ENCODE measurements at places on chromosomes 5 and 9.

DNA sequence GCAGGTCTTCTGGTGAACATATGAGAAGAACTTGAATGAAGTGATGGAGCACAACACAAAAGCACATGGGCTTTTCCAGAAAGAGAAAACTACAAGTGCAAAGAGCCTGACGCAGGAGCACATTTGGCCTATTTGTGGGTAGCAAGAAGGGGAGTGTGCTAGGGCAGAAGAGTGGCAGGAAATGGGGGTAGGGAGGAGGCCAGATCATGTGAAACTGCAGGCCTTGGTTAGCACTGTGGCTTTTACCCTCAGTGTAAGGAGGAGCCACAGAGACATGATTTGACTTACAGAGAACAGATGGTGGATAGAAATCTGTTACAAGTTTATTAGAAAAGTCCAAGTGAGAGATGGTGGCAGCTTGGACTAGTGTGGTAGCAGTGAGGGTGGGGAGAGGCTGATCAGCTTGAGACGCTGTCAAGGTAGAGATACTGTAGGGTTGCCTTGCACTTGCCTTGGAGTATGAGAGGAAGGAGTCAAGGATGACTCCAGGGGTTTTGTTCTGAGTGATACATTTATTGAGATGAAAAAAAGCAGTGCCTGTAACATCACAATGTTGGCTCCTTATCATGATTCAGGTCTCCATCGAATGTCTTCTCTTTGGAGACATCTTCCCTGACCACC lies 126.7 kb downstream of the PPP2R2B start:
- DNase-seq = no peak

DNA sequence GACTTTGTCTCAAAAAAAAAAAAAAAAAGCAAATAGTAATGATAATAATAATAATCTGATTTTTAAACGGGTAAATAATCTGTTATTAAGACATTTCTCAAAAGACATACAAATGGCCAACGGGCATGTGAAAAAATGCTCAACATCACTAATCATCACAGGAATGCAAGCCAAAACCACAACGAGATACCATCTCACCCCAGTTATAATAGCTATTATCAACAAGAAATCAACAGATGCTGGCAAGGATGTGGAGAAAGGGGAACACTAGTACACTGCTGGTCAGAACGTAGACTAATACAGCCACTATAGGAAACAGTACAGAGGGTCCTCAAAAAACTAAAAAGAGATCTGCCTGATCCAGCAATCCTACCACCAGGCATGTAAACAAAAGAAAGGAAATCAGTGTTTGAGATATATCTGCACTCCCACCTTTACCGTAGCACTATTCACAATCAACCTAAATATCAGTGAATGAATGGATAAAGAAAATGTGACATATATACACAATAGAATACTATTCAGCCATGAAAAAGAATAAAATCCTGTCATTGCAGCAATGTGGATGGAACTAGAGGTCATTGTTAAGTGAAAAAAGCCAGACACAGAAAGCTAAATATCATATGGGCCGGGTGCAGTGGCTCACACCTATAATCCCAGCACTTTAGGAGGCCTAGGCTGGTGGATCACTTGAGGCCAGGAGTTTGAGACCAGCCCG lies 24.9 kb downstream of the VAV2 start:
- no peak for DNase-seq

GRCh38 chr9:125293134-125293533 lies 31.5 kb downstream of the GAPVD1 start:
- no peak for DNase-seq

DNA sequence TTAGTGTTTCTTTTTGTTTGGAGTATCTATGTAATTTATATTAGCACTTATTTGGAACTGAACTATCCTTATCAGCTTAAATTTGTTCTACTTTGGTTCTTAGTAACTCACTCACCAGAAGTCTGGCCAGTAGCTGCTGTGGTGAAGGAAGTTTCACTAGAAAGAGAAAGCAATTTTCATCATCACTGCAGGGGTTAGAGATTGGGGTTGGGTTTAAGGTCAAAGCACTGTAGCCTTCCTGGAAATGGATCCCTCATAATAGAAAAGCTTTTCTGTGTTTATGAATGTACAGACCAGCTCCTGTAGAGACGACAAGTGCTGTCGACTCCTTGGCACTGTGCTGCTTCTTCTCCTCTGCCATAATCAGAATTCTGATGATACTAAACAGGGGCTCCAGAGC lies 22.2 kb downstream of the MROH2B start:
- no peak for DNase-seq

DNA sequence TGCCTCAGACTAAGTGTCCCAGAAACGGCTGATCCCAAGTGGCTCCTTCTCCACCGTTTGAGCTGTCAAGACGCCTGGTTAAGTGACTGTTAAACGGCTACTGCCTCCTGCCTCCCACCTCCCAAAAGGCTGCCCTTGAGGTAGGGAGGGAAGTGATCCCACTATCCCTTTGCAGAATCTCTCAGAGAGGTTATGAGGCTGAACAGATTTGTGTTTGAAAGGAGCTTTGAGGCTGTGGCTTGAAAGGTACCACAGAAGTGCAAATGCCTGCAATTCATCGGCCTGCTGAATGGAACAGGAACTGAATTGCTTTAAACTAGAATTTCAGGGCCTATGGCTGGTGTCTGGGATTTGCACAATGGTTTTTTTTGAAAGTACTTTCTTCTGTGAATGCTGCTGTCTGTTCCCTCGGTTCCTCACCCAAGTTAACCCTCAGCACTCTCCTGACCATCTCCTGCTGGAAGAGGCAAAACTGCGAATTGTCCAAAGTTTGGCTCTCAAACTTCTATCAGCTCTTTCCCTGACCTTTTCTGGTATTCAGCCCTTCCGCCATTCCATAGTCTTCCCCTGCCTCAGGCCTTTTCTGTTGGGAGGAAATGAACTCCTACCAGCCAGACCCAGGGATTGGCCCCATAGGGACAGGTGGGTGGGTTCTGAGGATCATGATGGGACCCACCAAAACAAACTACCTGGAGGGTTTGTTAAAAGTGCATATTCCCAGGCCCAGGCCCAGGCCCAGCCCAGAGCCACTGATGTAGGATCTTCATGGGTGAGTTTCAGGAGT lies 453.3 kb downstream of the KDM4C start:
- no peak for DNase-seq

DNA sequence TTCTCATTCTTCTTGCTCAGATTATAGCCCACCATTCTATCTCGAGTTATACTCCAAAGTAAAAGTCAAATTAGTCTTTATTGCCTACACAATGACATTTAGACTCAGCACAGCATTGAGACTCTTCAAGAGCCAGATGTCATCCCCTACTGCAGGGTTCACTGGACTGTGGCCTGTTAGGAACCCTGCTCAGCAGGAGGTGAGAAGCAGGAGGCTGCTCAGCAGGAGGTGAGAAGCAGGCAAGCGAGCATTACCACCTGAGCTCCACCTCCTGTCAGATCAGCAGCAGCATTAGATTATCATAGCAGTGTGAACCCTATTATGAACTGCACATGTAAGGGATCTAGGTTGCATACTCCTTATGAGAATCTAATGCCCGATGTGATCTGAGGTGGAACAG lies 12.7 kb upstream of the LIFR start:
- DNase-seq = no peak

DNA sequence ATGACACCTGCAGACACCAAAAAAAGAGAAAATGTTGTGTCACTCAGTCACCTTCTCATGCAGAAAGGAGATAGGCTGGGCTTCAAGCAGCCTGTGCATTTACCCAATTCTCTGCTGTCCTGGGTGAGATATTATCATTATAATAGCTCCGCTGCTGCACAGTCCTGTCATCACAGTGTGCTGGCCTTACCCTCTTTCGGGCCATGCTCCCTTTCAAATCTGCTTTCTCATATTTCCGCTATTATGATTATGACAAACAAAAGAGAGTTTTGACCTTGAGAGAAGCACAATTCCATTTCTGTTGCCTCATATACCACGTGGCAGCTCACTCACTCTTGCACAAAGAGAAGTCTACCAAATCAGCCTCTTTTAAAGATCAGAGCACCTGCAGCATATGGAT lies 1350.1 kb upstream of the ACO1 start:
- DNase-seq = no peak

DNA sequence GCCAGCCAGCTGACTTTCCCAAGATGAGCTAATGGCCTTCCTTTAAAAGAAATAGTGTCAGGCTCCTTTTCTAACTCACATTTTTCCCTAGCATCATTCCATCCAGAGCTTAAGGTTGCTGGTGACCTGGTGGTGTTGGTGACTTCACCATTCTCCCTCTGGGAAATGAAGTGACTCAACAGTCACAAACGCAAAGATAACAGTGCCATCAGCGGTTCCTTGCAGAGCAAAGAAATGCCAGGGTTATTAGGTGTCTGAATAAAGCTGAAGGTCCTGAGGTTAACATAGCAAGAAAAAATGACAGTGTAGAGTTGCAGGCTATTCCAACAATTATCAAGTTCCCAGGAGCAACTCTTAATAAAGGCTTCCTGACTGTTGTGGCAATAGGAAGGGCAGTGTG lies 111.8 kb upstream of the SLC44A1 start:
- peak; percentile 68 for DNase-seq

GRCh38 chr5:173793648-173794548 lies 94.3 kb upstream of the CPEB4 start:
- DNase-seq = no peak

DNA sequence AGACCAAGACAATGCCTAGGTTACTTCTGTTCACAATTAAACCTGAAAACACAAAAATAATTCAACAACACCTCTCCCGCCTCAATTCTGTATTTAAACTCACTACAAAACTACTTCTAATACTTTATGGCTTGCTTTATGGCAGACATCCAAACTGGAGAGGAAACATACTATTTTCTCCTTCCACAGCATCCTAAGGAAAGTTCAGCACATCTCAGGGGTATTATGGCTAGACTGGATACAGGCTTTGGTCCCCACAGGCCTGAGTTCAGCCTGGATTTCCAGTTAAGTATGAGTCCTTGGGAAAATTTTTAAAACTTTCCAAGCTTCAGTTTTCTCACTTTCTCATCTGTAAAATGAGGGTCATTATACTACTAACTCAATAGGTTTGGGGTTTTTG lies 480.2 kb downstream of the CAAP1 start:
- no peak for DNase-seq

DNA sequence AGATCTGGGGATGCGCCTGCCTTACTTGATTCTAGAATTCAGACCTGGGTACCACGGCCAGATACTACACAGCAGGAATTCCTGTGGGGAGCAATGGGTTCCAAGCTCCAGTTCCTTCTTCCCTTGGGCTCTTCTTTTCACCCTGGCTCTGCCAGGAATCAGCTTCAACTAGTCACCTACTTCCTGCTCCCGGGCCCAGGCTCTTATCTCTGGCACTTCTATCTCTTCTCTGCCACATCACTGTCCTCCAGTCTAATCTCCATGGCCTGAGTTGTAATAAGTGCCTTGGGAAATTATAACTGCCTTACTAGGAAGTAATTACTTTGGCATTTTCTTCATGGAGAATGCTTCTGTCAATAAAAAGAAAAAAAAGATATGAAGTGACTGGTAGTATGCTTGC lies 26.2 kb upstream of the SERINC5 start:
- no peak for DNase-seq

- no peak for DNase-seq
Measured at GRCh38 chr5:148855249-148856008, 29.0 kb downstream of the ADRB2 start.

GRCh38 chr5:20223451-20223850 lies 235.5 kb upstream of the CDH18 start:
- DNase-seq = no peak

DNA sequence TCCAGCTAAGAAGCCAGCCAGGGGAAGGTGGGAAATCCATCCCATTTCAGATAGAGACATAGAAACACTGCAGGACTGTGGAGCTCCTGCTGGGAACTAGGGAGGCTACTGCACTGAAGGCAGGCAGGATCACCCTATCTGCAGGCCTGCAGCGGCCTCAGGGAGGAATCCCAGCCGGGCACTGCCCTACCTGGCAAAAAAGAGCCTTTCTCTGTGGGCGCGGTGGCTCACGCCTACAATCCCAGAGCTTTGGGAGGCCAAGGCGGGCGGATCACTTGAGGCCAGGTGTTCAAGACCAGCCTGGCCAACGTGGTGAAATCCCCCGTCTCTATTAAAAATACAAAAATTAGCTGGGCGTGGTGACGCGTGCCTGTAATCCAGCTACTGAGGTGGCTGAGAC lies 71.4 kb upstream of the PHYKPL start:
- DNase-seq = no peak

GRCh38 chr5:100818340-100818739 lies 84.7 kb downstream of the ST8SIA4 start:
- no peak for DNase-seq

DNA sequence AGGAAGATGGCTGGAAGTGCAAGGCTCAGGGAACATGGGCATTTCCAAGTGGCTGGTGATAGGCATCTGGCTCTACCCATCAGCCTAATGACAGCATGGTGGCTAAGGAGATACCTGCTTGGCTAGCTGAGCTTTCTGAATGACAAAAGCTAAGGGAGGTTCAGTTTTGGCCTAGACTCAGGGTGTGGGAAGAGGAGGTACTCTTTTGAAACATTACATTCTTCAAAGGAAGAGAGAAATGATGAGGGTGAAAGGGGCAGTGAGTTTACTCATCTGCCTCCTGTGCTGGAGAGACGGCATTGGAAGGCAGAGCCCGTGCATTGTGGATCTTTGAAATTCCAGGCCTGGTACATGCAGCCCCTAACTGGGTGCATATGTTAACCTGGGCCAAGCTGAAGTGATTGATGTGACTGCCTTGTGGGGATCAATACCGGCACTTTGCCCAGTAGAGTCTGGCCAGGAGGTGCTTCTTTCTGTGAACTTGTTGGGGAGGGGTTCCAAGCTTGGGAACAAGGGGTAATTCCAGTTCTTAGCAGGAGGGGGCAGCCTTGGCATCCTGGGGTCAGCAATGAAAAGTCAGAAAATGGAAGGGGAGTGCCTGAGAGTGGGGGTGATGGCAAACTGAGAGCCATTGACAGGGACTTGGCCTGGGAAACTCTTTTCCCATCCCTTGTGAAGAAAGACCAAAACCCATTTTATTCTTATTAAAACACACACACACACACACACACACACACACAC lies 108.6 kb downstream of the ACER2 start:
- DNase-seq = no peak

- no peak for DNase-seq
Measured at GRCh38 chr5:78895616-78896015, 89.5 kb downstream of the ARSB start.

GRCh38 chr9:89716559-89716958 lies 111.7 kb downstream of the GADD45G start:
- DNase-seq = no peak

- DNase-seq = no peak
Measured at GRCh38 chr5:157767689-157768088, 24.2 kb downstream of the LSM11 start.

GRCh38 chr5:134450374-134450773 lies 38.7 kb upstream of the CDKN2AIPNL start:
- no peak for DNase-seq

GRCh38 chr5:107378218-107378899 lies 292.4 kb downstream of the EFNA5 start:
- no peak for DNase-seq
